IgD-negative memory B cell (primary cell): ENCODE measurements at places on chromosomes 6 and 20. TPM values are rescaled to one million over a fixed set of nuclear protein-coding genes. Genes with fewer than 3 reads are reported as not detected.

Gene OR2H1
- not detected for polyA plus RNA-seq

Gene KCNK16
- polyA plus RNA-seq: not detected

Gene DAAM2
- not detected for polyA plus RNA-seq

Gene BEND3
- polyA plus RNA-seq: 0.90 TPM

Gene HLA-DPA1
- 2,568 TPM for polyA plus RNA-seq

Gene TMEM74B
- 0.80 TPM for polyA plus RNA-seq

Gene FOXA2
- not detected for polyA plus RNA-seq

Gene PGC
- polyA plus RNA-seq: not detected

Gene ME1
- polyA plus RNA-seq: not detected

Gene NKX2-4
- not detected for polyA plus RNA-seq

Gene PCK1
- polyA plus RNA-seq: not detected

Gene OXT
- polyA plus RNA-seq: 0.59 TPM

Gene TNXB
- 0.21 TPM for polyA plus RNA-seq

Gene TDRD6
- polyA plus RNA-seq: not detected

Gene ESR1
- polyA plus RNA-seq: 1.5 TPM

Gene MYCT1
- not detected for polyA plus RNA-seq

Gene ENPP4
- polyA plus RNA-seq: 4.4 TPM

Gene GFOD1
- 10.9 TPM for polyA plus RNA-seq

Gene SAMD3
- 7.1 TPM for polyA plus RNA-seq

Gene HSPA1L
- polyA plus RNA-seq: 1.2 TPM

Gene TINAG
- polyA plus RNA-seq: not detected

Gene STX7
- 96.7 TPM for polyA plus RNA-seq

Gene RBM24
- polyA plus RNA-seq: not detected

Gene DNAH8
- polyA plus RNA-seq: 0.94 TPM

Gene PNLDC1
- 0.89 TPM for polyA plus RNA-seq

Gene FAM83C
- not detected for polyA plus RNA-seq

Gene PBOV1
- polyA plus RNA-seq: not detected

Gene FAM209B
- 0.38 TPM for polyA plus RNA-seq

Gene EMILIN3
- polyA plus RNA-seq: not detected

Gene LY6G6F
- polyA plus RNA-seq: 0.95 TPM

Gene RCAN2
- polyA plus RNA-seq: not detected

Gene KCNB1
- not detected for polyA plus RNA-seq

Gene AIF1
- 5.6 TPM for polyA plus RNA-seq

Gene HLA-DPB1
- 2,247 TPM for polyA plus RNA-seq

Gene BCKDHB
- polyA plus RNA-seq: 17.4 TPM

Gene BMP5
- polyA plus RNA-seq: not detected

Gene BTN1A1
- 3.7 TPM for polyA plus RNA-seq

Gene SLC17A4
- polyA plus RNA-seq: not detected

Gene SRSF6
- polyA plus RNA-seq: 58.1 TPM

Gene SIGLEC1
- polyA plus RNA-seq: not detected

Gene TFAP2C
- not detected for polyA plus RNA-seq

Gene HSF2
- polyA plus RNA-seq: 8.1 TPM

Gene CCHCR1
- 9.4 TPM for polyA plus RNA-seq

Gene GSTA3
- not detected for polyA plus RNA-seq

Gene MCHR2
- not detected for polyA plus RNA-seq

Gene MUC21
- not detected for polyA plus RNA-seq

Gene RIMS4
- polyA plus RNA-seq: not detected

Gene CDSN
- not detected for polyA plus RNA-seq

Gene BHLHE23
- polyA plus RNA-seq: not detected
